HuH-7.5 (cell line): ENCODE measurements at places on chromosomes 13 and 19.

DNA sequence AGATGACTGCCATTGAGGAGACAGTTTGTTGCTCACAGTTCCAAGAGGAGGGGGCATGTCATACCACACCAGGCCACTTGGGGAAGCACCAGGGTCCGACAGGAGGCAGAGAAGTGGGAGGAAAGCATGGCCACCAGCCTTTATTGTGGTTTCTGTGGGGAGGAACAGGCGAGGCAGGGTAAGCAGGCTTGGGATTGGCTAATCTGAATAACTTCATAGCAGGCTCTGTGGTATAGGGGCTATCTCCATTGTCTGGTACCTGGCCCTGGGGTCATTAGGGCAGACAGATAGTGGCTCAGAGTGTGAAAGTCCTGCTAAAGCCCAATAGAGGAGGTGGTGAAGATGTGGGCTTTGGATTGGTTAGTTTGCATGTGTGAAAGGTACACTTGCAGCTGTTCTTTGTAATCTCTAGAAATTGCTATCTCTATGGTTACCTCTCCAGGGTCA lies 35.5 kb downstream of the CBY2 start:
- no peak for DNase-seq

DNA sequence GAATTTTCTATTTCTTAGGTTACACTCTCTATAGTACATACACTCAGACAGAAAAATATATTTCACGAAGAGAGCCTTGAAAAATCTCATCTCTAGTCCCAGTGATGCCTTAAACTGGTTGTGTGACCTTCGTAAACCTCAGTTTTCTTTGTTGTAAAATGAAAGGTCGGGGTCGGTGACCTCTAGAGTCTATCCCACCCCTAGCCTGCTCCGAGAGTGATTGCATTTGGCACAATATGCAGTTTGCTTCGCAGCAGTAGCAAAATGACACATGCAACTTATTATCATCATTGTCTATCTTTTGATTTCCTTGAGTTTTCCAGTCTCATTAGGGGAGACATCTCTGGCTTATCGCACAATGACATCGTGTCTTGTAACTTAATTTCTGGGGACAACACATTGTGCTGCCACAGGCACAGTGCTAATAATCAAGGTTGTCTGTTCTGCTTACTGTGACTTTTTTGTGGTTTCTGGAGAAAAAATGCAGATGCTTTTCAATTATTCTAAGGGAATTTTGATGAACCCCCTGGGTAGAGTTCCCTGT lies 115.0 kb downstream of the GGACT start:
- no peak for DNase-seq

DNA sequence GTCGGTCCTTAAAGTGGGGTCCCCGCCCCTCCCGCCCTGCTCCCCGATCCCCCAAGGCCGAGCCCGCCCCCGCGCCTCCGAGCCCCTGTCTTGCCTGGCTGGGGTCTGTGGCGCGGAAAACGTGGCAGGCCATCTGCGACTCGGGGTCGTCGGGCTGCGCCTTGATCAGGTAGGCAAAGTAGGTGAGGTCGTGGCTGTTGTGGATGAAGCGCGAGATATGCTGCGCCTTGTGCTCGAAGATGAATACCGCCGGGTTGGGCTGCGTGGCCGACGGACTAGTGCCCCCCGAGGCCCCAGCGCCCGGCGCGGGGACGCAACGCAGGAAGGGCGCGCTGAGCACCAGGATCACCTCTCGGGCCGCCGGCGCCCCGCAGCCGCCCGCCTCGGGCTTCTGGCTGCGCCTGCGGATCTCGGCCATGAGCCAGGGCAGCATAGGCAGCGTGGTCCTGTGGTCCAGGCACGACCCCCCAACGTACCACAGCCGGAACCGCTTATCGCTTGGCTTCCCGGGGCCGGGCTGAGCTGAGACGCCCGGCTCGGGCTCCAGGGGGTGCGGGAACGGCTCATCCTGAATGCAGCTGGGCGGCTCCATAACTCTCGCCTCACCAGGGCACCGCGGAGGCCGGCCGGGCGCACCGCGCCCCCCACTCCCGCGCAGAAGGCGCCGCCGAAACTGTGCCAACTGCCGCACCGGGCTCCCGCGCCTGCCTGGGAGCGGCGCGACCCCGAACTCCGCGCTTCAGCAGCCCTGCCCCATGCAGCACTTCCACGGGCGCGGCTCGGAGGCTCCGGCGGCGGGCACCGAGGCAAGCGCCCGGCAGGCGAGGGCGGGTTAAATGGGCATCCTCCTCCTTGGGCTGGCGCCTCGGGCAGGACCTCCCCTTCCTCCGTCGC lies 546 bp downstream of the TBC1D4 start:
- peak; percentile 28 for DNase-seq

GRCh38 chr19:32642771-32643170 lies 32.2 kb downstream of the ANKRD27 start:
- no peak for DNase-seq

DNA sequence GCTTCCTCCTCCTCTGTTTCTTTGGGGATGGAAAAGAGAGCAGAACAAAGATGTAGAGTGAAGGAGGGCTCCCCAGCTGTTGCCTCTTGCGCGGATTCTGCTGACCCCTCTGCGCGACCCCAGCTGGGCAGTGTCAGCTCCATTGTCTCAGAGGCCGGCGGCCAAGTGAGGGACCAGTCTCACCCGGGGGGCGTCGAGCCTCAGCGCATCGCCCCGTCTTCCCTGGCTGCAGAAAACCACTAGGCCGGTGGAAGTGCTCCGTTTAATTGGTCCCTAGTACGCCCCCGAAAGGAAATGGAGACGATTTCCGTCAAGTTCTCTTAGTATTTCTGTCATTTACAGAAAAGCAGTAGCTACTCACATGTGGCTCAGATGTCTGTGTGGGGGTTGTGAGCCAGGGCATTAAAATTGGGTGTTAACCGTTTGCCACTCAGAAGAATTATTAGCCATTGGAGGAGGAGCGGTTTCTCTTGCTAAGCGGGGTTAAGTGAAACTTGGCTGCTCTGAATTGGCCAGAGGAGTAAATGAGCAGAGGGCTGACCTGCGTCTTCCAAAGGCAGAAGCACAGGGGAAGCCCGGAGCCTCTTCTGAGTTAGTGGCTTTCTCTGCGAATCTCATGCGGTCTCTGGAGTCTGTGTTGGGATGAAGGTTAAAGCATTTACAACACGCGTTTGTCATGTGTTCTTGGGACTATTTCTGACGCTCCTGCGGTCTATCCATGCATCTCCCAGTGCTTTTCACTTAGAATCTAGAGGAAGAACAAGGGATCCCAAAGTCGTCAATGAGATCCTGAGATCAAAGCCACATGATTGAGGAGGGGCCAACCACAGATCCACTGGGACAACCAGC lies 132.8 kb upstream of the MYO16 start:
- DNase-seq: no peak

DNA sequence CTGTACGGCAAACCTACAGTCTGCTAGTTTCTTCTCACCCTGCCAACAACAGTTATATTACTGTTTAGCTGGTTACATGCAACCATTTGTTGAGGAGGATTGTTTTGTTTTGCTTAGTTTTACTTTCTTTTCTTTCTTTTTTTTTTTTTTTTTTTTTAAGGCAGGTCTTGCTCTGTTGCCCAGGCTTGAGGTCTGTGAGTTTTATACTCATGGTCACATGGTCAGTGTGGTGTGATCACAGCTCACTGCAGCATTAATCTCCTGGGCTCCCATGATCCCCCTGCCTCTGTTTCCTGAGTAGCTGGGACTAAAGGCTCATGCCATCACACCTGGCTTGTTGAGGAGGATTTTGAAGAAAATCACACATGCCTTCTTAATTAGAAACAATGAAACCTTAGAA lies 505.6 kb downstream of the GPC5 start:
- no peak for DNase-seq

- DNase-seq: no peak
Measured at GRCh38 chr13:44220948-44221347, 152.7 kb upstream of the SERP2 start.

GRCh38 chr19:17658240-17658639 lies 29.9 kb downstream of the UNC13A start:
- DNase-seq: no peak

DNA sequence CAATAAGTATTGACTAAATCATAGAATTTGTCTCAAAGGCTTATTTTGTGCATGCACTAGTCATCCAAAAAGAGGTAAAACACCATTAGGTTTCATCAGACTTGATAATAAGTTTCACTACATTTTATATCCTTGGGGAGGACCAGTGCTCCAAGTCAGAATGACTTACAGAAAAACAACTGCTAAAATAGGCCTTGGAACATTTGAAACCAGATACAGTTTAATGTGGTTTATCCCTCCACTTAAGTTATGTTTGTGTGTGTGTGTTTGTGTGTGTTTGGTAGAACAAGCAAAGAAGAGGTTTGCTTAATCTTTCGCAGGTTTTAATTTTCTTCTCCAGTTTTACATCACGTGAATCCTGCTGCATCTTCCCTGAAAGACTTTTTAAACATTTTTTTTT lies 570.9 kb downstream of the PCDH9 start:
- no peak for DNase-seq

DNA sequence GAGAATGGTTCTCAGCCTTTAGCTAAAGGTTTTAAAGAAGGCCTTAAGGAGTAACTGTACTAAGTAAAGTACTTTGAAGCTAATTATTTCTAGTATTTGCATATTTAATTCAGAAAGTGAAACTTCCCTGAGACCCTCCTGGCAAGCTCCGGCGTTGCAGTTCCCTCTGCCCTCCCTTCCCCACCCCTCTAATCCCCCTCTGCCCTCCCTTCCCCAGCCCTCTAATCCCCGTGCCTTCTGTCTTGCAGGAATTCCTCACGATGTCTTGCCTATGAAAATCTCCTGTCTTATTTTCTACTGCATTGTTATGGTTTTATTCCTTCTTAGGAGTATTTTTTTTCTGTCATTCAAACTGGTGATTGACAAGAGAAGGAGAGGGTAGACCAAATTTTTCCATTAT lies 236.9 kb downstream of the COL4A1 start:
- no peak for DNase-seq

DNA sequence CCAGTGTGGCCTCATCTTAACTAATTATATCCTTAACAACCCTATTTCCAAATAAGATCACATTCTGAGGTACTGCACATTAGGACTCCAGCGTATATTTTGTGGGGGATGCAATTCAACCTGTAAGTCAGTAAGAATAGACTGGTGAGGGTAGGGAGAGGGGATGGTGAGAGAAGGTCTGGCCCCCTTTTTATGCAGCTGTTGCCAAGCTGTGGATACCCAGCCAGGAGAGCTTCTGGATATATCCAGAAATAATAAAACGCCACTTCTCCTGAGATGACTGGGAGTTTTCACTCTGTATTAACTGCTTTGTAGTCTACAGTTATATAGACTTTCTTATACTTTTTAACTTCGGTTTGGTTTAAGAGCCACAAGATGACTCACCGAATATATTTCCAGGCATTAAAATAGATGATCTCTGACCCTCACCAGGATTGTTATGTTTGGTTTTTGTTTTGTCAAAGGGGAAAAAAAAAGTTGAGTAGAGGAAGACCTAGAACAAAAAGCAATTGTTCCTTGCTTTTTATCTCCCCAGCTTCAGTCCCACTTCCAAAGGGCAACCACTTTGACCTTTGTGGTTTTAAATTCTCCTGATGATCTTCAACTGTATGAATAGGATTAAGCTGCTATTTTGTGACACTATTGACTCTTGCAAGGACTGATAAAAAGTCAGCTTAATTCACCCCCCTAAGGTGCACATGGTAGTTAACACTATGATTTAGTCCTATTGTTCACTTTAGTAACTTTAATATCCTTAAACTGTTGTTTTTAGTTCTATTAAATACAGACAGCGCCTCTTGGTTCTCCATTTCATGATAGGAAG lies 3.1 kb upstream of the NEK3 start:
- no peak for DNase-seq

DNA sequence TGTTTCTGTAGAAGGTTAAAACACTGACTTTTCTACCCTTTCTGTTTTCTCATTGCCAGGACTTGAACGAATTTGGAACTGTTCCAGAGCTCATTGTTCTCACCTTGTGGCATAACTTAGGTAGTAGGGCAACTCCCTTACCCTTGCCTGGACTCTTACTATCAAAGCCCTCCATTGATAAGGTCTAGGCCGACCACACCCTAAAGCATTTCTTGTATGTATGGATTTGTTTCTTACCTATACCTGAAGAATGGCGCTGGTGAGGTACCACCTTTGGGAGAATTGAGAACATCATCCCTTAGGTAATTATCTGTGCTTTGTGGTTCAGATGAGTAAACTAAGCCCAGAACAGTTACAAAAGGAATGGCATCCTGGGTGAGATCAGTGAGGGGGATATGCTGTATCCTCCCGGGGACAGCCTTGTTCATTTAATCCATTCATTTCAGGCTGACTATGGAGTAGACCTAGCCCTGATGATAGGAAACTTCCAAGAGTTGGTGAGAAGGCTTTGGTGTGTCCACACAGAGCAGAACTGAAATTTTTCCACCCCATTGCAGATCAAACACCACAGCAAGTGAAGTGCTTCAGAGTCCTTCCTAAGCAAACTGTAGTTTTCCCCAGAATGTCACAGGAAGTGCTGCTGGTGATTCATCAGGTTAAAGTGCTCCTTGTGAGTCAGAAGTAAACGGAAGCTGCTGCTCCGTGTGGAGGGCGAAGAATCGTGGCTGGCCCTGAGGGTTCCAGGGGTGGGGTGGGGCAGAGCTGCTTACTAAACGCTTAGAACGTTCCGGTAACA lies 113.0 kb downstream of the TEX26 start:
- no peak for DNase-seq

- DNase-seq: no peak
Measured at GRCh38 chr19:35318679-35319448, 10.1 kb upstream of the CD22 start.

DNA sequence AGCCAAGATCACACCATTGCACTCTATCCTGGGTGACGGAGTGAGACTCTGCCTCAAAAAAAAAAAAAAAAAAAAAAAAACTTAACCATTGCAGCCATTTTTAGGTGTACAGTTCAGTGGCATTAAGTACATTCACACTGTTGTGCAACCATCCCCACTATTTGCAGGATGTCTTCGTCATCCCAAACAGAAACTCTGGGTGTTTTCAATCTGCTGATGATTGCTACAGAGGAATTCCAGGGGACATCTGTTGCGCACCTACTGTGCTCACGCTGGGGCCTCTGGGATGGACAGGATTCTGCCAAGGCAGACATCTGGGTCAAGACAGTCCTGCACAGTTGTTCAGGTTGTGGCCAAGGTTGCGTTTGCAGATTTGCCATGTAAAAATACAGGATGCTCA lies 2.4 kb upstream of the APOC4 start:
- peak; percentile 54 for DNase-seq
